ENCODE measurements at places on chromosomes 1 and 21.

GRCh38 chr1:25095635-25096200, 136.6 kb downstream of the SYF2 start:
- DNase-seq: no peak

- no peak for DNase-seq
Observed at GRCh38 chr1:197928849-197929336, 11.7 kb downstream of the LHX9 start.

- no peak for DNase-seq
Observed at GRCh38 chr1:14815175-14815877, 216.8 kb downstream of the KAZN start.

DNA sequence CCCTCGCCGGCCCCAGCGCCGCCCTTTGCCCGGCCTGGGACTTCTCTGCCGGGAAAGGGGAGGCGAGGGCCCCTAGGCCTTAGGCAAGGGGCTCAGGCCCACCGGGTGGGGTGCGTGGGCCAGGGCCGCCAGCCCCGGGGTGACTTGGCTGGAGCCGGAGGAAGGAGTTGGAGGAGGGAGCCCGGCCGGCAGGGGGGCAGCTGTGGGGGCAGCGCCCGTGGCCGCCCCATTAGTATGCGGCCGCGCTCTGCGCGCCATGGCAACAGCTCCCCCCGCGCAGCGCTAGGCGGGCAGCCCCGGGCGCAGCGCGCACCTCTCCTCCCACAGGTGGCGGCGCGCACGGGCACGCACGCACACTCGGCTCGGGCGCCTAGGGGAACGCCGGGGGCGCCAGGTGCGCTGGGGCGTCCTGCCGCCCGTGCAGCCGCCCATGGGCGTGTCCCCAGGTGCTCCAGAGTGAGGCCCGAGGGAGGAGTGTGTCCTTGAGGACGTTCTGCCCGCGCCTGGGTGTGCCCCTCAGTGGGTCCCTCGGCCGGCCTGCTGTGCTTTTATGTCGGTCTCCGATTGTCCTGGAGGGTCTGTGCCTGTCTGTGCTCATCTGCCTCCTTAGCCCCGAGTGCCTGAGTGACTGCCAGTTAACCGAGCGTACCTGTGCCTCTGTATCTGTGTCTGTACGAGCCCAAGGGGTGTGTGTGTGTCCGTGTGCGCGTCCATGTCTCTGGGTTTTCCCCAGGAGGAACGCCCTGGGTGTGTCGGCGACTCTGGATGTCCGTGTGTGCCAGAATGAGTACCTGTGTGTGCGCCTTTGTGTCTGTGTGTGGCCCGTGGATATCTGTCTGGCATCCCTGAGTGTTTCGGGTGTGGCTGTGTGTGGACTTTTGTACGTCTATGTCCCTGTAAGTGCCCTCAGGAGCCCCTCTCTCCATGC, 38.2 kb upstream of the WASF2 start:
- peak; percentile 75 for DNase-seq

DNA sequence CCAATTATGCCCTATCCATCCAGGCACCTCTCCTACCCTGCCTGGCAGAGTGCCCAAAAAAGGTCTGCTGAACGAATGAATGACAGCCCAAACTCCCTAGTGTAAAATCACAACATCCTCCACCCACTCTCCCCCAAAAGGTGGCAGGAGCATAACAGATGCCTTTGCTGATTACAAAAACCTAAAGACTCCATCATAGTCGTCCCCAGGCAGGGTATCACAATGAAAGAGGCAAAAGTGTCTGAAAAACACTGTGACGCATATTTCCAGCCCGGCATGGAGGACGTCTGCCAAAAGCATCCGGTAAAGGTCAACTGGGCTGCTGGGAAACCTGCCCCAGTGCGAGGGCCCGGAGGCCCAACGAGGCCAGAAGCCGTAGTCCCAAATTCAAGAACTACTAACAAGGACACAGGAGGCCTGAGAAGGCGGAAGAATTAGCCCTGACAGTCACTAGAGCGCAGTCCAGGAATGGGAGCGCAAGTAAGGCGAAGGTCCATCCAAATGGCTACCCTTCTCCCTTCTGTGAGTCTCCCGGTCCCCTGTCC, 576 bp downstream of the SMIM12 start:
- no peak for DNase-seq

DNA sequence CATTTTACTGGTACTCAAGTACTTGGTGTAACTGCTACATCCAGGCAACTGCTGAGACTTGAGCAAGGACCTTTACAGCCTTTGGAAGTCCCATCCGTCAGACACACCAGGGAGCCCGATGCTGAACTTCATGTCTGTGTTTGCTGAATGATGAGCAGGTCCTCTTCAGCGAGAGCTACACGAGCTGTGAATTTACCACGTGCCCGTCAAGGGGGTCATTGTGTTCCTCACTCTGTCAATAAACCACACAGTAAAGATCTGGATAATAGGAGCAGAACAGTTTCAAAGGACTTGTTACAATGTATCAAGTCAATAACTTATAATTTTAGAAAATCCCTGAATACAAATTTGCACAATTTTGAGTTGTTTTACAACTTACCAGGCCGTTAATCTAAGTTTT, 427.2 kb downstream of the KIF26B start:
- DNase-seq: peak; percentile 7

DNA sequence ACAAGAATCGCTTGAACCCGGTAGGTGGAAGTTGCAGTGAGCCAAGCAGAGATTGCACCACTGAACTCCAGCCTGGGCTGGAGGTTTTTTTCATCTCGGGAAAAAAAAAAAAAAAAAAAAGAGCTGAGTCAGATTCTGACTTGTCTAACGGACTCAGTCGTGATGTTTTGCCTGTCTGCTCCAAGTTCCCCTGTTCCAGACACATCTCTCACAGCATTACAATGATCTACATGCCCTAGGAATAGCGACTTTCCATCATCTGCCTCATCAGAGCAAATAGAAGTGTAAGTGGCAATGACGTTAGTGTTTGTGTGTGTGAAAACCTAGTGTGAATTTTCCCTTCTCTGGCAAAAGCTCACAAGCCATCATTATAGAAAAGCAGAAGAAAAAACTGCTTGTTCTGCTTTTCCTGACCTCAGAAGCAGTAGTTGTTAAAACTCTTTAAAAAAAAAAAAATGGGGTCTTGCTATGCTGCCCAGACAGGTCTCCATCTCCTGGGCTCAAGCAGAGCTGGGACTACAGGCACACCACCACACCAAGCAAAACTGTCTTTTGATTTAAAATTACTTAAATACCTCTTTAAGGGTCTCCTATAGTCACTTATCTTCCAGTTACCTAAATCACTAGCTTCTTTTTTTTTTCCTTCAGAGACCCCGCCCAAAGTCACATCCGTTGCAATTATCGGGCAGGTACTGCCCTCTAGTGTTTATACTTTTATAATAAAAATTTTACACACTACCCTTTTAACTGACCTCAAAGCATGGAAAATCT, 37.3 kb downstream of the PLEKHO1 start:
- DNase-seq: no peak

GRCh38 chr1:36919491-36920145, 114.7 kb downstream of the GRIK3 start:
- DNase-seq: no peak

DNA sequence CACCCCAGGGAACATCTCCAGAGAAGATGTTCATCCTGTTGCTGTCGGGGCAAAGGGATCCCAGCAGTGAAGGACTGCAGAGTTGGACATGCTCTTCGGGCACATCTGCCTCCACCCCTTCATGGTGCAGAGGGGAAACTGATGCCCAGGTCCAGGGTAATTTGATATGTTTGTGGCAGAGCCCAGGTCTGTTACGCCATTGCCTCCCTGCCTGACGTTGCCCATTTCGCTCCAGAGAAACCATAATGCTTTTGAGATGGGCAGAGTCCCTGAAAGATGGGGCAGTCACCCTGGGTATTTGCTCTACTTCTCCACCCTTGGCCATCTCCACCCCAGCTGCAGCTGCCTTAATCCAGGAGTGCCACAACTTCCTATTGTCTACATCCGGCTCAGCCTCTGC, 290.4 kb upstream of the POU3F1 start:
- no peak for DNase-seq

- no peak for DNase-seq
Observed at GRCh38 chr1:94989911-94990473, 63.1 kb upstream of the CNN3 start.

DNA sequence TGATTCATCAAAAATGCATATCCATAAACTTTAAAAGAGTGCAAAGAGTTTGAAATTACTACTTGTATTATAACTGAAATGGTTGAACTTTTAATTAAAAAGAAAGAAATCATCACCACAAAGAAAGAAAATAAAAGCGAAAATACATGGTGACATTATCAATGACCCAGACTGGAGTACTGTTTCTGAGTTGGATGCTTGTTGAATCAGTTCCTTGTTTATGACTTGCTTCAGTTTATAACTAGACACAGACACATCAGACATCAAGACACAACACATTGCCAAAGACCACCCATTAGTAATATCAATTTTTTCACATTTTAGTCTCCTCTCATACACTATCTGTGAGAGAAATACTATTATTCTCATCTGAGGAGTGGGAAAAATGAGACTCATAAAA, 293.0 kb downstream of the MRPL39 start:
- no peak for DNase-seq

Data from NCI-H1417 treated with DMSO at 0.1 percent for 48 hours (cell line).